Progenitor cell of endocrine pancreas (in vitro differentiated cells): ENCODE measurements at places on chromosomes 16 and 17. TPM values are rescaled to one million over a fixed set of nuclear protein-coding genes. Genes with fewer than 3 reads are reported as not detected.
A peak's percentile ranks its signal among the peaks of the same experiment; 100 is the strongest.

- no peak overlapping the region for H3K27ac ChIP-seq
- no peaks in the 10 kb centered on the region for H3K36me3 ChIP-seq
- H3K27me3 ChIP-seq, result no peaks in the 10 kb centered on the region
- H3K4me1 ChIP-seq, result peaks cover 33% of the 10 kb centered on the region
- no peak overlapping the region for H3K4me3 ChIP-seq
These were observed 28.5 kb downstream of the CYTH1 start for GRCh38 chr17:78753316-78754250.

DNA sequence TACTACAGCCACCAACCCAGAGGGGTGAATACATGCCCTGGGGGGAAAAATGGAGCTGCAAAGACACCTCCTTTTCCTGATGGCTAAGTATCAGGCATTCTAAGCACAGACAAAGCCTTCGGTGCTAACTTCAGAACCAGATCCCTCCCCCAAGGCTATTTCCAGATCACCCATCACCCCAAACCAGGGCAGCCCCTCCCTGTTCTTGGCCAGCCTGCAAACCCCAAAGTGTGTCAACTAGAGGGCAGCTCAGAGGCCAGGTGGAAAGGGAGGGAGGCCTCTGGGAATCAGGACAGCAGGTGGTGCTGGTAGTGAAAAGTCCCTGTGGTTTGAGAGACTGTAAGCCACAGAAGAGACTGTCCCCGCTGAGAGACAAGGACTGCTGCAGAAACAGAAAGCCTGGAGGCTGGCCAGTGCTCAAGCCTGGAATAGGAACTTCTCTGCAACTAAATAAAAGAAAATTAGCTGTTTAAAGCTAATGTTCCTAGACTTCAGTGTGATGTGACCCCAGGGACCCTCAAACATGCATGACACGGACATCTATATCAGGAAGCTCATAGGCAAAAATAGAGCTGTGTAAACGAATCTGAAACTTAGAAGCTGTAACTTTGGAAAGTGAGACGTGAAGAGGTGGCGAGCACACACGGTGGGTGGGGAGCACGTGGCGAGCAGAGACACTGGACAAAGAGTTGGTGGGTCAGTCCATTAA lies 9.1 kb downstream of the TUBG1 start:
- H3K27ac ChIP-seq, result no peak overlapping the region
- no peaks in the 10 kb centered on the region for H3K27me3 ChIP-seq
- no peak overlapping the region for H3K4me3 ChIP-seq
- DNase-seq, result peak; percentile 10

Gene ASPHD1
- total RNA-seq, result 3.1 and 3.8 TPM in 2 replicates

Gene OSGIN1
- total RNA-seq, result 2.3 and 2.7 TPM in 2 replicates

GRCh38 chr17:6365200-6365943 lies 69.5 kb downstream of the AIPL1 start:
- peaks cover 9% of the 10 kb centered on the region for H3K4me1 ChIP-seq
- no peak overlapping the region for H3K4me3 ChIP-seq
- H3K27ac ChIP-seq, result no peak overlapping the region
- H3K36me3 ChIP-seq, result no peaks in the 10 kb centered on the region
- DNase-seq, result no peak
- H3K27me3 ChIP-seq, result no peaks in the 10 kb centered on the region

GRCh38 chr17:27670791-27671590 lies 40.0 kb downstream of the LGALS9 start:
- H3K4me3 ChIP-seq, result no peak overlapping the region
- H3K4me1 ChIP-seq, result no peaks in the 10 kb centered on the region
- no peaks in the 10 kb centered on the region for H3K36me3 ChIP-seq
- no peak overlapping the region for H3K27ac ChIP-seq
- no peaks in the 10 kb centered on the region for H3K27me3 ChIP-seq

DNA sequence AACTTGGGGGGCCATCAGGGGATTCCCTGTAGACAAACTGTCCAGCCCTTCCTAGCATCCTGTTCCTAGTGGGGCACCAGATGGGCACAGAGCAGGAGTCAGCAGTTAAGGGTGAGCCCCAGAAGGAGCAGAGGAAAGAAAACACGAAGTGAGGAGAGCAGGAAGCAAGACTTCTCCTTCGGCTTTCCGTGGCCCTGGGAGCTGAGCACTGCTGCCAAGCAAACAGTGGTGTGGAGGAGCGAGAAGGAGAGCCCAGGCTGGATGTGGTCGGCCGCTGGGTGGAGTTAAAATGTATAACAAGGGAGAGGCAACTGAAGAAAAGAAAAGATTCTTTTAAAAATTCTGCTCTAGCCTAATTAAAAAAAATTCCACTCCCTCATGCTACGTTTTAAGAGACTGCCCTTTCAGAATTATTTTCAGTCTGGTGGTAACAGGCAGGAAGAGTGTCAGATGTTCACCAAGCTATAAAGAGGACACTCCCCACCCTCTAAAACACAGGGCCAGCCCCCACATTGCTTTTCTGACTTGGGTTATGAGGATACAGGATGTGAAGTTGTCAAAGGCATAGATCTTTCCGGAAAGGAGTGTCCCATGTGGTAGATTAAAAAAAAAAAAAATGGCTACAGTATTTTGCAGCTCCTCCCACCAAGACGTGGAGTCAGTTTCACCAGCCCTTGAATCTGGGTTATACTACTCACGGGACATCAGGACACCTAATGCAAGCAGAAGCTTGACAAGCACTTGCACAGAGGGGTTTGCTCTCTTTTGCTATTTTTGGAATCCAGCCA lies 74.9 kb upstream of the ZFHX3 start:
- H3K36me3 ChIP-seq, result no peaks in the 10 kb centered on the region
- H3K27ac ChIP-seq, result no peak overlapping the region
- no peak for DNase-seq
- peaks cover 2% of the 10 kb centered on the region for H3K4me1 ChIP-seq

GRCh38 chr16:84647828-84648594 lies at the start of gene KLHL36:
Gene KLHL36, plus strand, starts transcription at chr16:84648511. Its CDS starts 2,357 bp downstream, at chr16:84650868.
- no peaks in the 10 kb centered on the region for H3K4me1 ChIP-seq
- peak within 1 kb of the TSS; percentile 76 for H3K4me3 ChIP-seq
- peak within 1 kb of the TSS; percentile 39 for H3K27ac ChIP-seq
- H3K36me3 ChIP-seq, result peaks cover 2% of the 10 kb centered on the region
- peak; percentile 38 for DNase-seq

DNA sequence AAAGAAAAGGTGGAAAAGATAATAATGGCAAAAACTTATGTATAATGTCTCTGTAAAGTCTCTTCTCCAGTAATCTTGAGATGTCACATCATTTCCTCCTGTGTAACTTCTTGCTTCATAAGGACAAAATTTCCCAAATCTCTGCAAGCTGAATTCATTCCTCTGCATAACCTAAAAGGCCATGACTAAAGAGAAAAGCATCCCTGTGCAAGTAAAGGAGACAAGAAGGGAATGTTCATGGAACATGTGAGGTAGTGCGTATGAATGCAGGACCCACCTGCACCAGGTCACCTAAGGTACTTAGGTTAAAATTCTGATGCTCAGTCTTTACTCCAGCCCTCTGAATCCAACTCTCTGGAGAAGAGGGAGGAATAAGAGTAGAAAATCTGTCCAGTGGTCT lies 46.9 kb upstream of the NLK start:
- no peaks in the 10 kb centered on the region for H3K36me3 ChIP-seq
- H3K4me1 ChIP-seq, result no peaks in the 10 kb centered on the region
- no peak overlapping the region for H3K27ac ChIP-seq
- H3K4me3 ChIP-seq, result no peak overlapping the region
- DNase-seq, result no peak

Gene PPY
- 0.78 TPM in 1 of 2 replicates, not detected in the other for total RNA-seq
